ENCODE measurements at places on chromosomes 2 and 18.

DNA sequence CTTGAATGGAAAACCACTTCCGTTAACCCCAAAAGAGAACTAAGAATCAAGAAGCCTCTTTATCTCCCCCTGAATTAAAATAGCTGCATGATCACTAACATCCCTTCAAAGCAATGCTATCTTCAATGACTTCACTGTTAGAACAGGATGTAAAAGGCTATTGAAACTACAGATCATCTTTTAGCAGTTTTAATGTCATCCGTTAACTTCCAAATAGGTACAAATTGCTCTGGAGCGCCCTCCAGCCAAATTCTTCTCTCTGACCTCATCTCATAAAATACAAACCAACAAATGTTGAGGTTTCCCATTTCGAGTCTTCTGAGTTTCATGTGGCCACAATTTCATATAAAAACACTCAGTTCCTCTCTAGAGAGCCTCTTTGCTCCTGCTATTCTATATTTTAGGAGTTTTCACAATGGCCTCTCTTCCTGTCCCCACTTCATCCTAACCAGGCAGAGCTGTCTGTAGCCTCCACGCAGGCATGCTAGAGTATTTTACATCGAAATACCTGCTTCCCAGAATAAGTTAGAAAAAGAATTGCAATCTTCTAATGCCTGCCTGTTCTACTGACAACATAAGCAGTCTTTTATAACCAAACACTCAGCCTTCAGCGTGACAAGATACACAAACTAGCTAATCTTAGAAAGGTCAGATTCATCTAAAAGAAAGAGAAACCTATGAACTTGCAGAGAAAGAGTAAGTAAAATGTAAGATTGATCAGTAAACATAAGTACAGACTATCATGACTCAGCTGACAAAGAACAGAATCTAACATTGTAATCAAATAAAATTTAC, 37.9 kb downstream of the B4GALT6 start:
- no peak for DNase-seq

DNA sequence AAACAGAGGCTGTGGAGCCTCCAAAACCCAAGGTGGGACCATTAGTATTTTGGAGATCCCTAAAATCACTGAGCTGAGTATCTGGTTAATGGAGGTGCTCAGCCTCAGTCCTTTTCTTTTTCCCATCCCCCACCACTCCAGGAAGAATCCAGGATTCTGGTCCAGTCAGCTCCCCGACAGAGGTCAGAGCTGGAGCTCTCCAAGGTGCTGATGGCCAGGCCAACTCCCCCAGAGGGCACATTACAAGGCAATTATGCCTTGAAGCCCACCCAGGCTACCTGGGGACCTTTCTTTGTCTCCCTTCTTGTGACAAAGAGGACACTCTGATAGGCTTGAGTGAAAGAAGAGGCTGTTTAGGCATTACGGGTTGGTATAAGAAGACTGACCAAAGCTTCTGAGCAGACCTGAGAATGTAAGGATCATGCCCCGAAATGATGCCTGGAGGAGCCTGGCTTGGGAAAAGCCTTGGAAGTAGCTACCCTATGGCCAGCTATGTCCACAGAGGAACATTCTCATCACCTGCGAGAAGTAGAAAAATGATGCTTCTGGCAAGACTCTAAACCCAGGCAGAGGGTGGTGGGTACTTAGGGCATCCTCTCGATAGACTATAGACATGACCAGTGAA, 102.5 kb upstream of the LDAH start:
- DNase-seq = no peak

- DNase-seq = no peak
Measured at GRCh38 chr2:67322353-67323001, 74.7 kb upstream of the ETAA1 start.

- DNase-seq = no peak
Measured at GRCh38 chr2:80499095-80499494, 194.5 kb upstream of the LRRTM1 start.

GRCh38 chr2:84273406-84273805, 185.7 kb downstream of the SUCLG1 start:
- DNase-seq = no peak

DNA sequence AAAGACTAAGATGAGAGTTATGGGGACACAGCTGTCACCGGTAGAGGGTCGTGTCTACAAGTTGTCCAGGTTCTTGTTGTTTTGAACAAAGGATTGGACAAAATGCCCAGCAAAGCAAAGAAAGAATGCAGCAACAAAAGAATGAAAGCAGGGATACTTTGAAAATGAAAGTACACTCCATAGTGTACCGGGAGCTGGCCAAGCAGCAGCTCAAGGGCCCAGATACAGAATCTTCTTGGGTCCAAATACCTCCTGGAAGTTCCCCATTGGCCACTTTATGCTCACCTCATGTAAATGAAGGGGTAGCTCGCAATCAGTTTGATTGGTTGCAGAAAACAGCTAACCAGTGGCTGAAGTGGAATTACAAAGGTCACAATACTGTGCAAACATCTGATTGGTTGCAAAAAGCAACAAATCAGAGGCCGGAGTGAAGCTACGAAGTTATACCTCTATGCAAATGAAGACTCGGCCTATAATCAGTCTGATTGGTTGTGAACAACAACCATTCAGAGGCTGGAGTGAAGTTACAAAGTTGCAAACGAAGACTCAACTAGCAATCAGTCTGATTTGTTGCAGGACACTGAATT, 474.9 kb upstream of the TMEFF2 start:
- DNase-seq = no peak

GRCh38 chr18:54090856-54091255, 133.6 kb downstream of the MBD2 start:
- no peak for DNase-seq

DNA sequence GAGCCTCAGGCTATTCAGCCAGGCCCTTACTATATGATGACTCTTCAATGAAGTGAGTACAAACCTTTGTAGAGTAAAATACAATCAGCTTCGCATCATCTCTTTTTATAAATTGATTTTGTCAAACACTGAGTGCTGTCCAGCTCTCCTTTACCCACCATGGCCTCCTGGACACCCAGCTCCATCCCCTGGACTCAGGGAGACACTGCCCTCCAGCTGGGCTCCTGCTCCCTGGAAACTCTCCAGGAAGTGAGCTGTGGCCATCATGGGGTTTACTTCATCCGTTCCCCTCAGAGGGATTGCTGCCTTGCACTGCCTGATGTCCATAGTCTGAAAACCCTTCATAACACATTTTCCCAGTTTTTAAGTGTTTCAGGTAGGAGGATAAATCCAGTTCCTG, 82.5 kb upstream of the XIRP2 start:
- no peak for DNase-seq

- no peak for DNase-seq
Measured at GRCh38 chr2:64615844-64616536, 37.7 kb downstream of the SERTAD2 start.

- DNase-seq = no peak
Measured at GRCh38 chr2:108128249-108128648, 111.5 kb upstream of the SULT1C3 start.

- DNase-seq = no peak
Measured at GRCh38 chr2:150332383-150332782, 155.1 kb downstream of the RND3 start.

- DNase-seq = no peak
Measured at GRCh38 chr2:216497382-216498069, 1.1 kb upstream of the RPL37A start.

GRCh38 chr18:63506336-63506646, 29.5 kb downstream of the SERPINB5 start:
- no peak for DNase-seq

Data from germinal center (tissue), 1 donor.